Fibroblast of skin of abdomen (primary cell): ENCODE measurements at places on chromosomes 3 and 15.
A peak's percentile ranks its signal among the peaks of the same experiment; 100 is the strongest.

DNA sequence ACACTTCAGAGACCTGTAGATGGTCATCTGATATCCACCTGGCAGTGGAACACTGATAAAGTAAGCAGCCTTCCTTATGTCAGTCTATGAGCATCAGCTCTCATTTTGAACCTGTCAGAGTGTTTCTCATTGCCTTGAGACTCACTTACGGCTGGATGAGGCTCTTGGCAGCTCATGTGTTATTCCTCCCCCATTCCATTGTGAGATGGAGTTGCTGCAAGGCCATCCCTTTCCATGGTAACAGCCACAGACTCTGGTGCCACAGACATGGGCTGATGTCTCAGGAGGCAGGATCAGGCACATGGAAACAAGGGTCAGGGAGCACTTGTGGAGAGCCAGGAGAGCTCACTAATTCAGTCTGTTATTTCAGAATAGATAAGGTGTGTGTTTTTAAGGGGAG lies 11.9 kb downstream of the KCNAB1 start:
- no peak for DNase-seq

- no peak for DNase-seq
Measured at GRCh38 chr3:111311126-111311525, 230.9 kb upstream of the CD96 start.

DNA sequence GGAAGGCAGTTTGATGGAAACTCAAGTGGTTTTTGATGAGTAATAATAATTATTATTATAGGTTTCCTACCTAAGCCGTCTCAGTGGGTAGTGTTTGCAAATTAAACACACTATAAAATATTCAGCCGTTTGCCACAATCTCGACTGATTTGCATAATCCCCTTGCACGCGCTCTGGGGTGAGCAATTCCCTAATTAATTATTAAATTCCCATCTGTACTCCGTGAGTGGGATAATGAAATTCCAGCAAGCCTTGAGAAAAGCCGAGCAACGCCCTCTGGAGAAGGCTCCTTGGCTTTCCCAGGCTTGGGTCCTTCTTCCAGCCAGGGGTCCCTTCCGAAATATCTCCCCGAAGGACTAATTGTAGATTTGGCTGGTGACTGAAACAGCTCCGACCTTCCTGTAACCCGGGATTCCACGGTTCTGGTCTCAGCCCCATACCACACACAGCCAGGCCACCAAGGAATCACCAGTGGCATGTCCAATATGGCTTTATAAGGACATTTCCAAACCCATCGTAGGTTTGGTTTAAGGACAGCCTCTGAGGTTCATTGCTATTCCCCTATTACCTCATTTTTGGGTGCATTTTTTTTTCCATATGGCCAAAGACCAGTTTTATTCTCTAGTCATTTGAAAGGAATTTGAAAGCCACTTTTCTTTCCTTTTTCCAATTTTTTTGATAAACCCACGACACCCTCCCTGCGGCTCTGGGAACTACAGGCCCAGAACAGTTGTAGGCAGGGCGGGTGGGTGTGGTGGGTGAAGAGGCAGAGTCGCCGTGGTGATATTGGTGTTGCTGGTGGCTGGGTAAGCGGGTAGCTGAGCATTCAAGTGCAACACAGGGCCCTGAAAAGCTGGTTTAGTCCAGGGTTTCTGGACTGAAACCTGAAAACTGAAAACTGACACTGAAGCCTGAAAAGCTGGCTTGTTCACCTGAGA lies 33.2 kb upstream of the RGMA start:
- DNase-seq = peak; percentile 36

- DNase-seq = no peak
Measured at GRCh38 chr15:26453914-26454313, 319.0 kb downstream of the GABRB3 start.
